ENCODE measurements at places on chromosomes 12 and 14. TPM values are rescaled to one million over a fixed set of nuclear protein-coding genes. Genes with fewer than 3 reads are reported as not detected.

CLEC2A gene
- not detected for total RNA-seq

GRCh38 chr14:103091041-103091882, 3.3 kb upstream of the EXOC3L4 start:
- peak; percentile 76 for DNase-seq

DNA sequence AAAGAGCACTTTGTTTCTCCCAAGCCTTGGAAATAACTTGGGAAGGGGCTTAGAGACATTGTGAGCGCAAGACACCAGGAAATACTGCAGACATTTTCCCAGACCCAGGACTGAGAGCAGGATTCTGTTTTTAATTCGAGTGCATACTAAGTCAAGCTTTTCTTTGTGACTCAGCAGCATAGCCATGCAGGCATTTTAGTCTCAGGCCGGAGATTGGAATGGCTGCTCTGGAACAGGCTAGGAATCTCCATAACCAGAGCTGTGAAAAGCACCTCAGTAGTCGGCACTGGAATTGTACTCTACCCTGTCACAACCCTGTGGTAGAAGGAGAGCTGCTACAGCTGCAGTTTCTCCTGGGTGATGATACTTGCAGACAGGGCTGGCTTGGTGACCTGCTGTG, 28.9 kb upstream of the GARIN6 start:
- DNase-seq, result no peak

DBX2 gene
- total RNA-seq, result not detected

NRL gene
- 2.7 TPM for total RNA-seq

DNA sequence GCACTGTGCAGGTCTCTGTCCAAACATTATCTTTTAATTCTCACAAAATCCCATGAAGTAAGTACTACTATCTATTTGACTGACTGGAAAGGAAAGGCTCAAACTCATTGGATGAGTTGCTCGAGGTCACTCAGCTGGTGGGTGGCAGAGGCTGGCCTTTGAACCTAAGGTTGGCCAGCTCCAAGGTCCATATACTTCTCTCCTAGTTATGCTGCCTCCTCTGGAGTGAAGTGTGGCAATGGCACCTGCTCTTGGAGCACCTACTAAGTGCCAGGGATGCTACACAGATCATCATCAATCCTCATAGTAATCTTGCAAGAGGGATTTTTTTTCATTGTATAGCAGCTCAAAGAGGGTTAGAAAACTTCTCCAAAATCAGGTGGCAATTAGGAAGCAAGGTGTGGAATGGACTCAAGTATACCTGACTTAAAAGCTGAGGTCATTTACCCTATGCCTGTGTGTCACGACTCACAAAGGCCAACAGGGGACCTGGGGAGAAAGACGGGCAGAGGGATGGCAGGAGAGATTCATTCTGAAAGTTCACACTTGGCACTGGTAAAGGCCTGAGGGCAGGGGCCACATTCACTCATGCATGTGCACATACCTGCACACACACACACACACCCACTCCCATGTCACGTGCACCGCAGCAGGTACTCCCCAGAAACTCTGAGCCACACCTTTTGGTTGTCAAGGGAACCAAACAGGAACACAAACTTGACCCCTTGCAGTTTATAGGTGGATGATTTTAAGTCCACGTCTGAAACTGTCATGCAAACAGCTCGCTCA, 146.4 kb downstream of the FOXN3 start:
- no peak for DNase-seq

KRT2 gene
- not detected for total RNA-seq

Measured in heart left ventricle (tissue), 16 donors.